ENCODE measurements at places on chromosomes 2 and 18.
A peak's percentile ranks its signal among the peaks of the same experiment; 100 is the strongest.

GRCh38 chr18:63907664-63908063 lies at the start of gene SERPINB10:
Gene SERPINB10 (plus strand): TSS chr18:63907958. CDS start chr18:63915511, 7,553 bp downstream.
- no peak for DNase-seq

DNA sequence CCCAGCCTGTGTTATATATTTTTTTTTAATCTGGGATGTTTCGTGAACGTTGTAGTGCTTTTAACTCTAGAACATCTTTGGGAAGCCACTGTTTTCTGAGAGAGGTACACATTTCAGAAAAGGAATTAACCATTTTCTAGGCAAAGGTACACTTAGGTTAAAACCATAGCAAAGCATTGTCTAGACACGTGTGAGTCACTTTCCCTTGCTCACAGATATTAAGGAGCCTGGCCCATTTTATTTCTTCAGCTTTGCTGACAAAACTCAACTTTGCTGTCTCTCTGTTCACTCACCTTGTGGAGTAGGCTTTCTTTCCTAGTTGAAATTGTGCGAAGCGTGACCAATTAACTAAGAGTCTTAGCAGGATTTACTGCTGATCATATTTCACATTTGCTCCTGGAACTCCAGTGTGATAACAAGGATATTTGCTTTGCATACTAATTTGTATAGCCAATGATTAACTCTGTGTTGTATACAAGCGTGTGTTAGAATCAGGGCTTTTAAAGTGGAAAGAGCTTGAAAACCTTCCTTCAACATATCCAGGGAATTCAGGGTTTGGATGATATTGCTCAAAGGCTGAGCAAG lies 215.0 kb upstream of the AGAP1 start:
- no peak for DNase-seq

- no peak for DNase-seq
Observed at GRCh38 chr2:141499123-141499522, 631.7 kb downstream of the LRP1B start.

GRCh38 chr2:66443186-66443978 lies 8.5 kb downstream of the MEIS1 start:
- no peak for DNase-seq

DNA sequence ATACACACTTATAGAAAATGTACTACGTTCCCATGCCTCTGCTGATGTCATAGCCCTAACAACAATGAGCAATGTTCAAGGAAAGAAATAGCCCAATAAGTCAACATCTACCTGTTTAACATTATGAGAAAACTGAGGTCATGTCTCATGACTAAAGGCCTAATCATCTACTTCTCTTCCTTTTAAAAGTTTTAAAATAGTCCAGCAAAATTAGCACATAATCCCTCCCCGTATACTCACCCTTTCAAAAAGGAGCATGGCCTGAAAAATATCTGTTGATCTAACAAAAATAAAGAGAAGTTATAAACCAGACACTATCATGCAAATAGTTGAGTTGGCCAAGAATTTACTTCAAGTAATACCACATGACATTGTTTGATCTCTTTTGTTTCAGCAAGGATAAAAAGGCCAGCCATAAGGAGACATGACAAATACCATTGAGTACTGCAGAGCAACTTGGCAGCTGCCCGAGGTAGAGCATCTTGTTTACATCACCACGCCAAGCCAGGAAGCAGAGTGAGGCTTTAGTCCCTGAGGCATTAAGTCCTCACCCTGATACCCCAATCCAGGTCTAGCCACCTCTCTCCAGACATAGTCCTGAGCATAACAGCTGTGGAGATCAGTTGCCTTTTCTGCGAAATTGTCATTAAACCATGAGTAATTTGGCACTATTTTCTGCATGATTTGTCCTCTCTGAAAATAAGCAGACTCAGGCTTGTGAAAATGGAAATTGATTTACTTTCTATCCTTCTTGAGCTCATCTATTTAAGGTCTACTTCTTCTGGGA lies 137.4 kb upstream of the ETAA1 start:
- no peak for DNase-seq

DNA sequence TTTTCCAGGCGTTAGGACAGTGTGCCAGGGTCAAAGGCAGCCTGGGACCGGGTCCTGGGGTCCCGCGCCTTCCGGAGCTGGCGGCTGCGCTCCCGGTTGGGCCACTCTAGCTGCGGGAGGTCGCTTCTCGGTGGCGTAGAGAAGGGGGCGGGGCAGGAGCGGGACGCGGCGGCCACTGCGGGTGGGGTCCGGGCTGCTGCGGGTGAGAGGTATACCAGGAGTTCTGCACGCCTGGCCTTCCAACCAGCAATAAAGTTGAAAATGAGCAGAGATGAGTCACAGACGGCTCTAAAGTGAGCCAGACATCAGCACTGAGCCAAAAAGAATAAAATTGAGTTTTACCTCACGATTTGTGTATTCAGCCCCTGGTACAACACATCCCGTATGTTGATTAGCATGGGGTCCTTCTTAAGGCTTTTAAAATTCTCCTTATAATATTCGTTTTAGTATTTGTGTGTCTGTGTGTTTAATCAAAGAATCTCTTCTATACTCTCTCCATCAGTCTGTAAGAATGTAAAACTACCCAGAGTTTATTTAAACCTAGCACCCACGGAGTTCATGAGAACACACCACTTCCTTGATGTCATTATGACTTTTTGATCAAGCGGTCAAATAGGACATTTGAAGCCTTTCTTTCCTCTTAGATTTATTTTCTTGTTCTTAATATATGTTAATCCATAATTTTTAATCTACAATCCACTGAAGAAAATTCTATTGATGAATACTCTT lies at the start of gene C1GALT1C1L:
Gene C1GALT1C1L (minus strand): TSS at position 108 of the 729 bp plus-strand sequence. CDS start 107 bp downstream, at position 1.
- peak; percentile 53 for DNase-seq

DNA sequence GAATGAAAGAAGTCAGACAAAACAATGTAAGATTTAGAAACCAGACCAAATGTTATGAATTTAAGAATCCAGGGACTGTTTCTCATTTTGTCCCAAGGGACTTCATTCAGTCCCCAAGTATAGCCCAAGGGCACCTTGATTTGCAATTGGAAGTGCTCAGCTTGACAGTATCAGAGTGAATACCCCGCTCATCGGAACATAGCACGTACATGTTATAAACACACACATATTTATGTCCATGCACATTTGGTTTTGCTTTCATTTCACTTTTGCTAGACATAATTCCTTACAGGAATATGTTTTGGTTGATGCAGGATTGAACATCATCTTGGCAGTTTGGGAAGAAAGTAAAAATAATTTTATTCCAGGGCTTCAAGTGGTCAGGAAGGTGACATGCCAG lies 100.2 kb downstream of the PID1 start:
- DNase-seq = no peak

DNA sequence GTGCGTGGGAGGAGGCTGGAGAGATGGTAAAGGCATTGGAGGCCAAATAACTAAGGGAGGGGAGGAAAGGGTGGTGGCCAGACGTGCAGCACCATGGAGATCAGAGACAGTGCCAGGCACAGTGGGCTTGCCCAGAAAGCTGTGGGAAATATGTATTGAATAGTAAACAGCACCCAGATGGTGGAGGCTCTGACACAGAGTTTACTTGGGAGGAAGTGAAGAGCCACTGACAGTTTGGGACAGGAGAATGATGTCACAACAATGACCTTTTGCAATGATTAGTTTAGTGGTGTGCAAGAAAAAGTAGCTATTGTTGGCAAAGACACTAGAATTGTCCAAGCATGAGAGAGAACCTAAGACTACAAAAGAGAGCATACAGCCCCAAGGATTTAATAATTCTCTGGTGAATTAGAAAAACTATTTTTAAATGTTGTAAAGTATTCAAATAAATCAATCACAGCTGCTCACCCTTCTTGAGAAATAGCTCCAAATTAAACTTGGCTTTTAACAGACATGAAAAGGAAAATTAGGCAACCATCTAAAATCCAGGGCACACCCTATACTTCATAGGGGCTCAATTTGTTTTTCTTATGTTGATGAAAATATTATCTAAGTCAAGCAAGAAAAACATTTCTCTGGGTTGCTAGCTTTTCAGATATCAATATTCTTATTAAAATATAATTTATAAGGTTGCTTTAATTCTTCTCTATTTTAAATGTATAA lies 458.7 kb upstream of the HNRNPA3 start:
- DNase-seq = no peak

GRCh38 chr18:74896390-74896991 lies 298.8 kb downstream of the ZNF407 start:
- DNase-seq = peak; percentile 11

DNA sequence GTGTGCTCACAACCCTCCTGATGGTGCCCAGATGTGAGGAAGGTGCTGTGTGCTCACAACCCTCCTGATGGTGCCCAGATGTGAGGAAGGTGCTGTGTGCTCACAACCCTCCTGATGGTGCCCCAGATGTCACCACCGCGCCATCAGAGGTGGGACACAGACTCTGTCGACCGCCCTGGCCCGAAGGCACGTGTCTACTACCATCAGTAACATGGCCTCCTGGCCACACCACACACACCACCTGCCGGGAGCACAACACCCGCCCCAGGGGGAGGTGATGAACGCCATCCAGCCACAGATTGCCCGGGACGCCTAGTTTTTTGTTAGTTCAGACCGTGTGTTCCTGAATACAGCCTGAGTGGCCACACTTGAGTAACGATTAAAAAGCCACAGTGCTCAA lies 24.5 kb downstream of the HDAC4 start:
- no peak for DNase-seq

- DNase-seq = no peak
Observed at GRCh38 chr2:47636176-47636575, 146.8 kb upstream of the MSH6 start.

DNA sequence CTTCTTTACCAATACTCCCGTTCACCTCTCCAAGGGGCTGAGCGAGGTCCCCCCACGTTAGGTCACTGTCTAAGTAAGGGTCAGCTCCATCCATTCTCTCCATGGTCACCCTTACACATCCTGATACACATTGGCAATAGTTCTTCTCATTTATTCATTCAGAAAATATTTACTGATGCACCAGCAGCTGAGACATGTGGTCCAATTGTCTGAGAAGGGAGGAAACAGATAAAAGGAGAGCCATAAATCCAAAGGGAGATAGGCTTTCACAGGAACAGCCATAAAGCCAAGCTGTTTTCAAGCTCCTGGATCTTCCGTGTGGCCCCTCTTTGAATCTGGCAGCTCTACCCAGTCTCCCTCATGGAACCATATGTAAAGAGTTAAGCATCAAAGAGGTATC lies 121.2 kb downstream of the TXNL1 start:
- no peak for DNase-seq

DNA sequence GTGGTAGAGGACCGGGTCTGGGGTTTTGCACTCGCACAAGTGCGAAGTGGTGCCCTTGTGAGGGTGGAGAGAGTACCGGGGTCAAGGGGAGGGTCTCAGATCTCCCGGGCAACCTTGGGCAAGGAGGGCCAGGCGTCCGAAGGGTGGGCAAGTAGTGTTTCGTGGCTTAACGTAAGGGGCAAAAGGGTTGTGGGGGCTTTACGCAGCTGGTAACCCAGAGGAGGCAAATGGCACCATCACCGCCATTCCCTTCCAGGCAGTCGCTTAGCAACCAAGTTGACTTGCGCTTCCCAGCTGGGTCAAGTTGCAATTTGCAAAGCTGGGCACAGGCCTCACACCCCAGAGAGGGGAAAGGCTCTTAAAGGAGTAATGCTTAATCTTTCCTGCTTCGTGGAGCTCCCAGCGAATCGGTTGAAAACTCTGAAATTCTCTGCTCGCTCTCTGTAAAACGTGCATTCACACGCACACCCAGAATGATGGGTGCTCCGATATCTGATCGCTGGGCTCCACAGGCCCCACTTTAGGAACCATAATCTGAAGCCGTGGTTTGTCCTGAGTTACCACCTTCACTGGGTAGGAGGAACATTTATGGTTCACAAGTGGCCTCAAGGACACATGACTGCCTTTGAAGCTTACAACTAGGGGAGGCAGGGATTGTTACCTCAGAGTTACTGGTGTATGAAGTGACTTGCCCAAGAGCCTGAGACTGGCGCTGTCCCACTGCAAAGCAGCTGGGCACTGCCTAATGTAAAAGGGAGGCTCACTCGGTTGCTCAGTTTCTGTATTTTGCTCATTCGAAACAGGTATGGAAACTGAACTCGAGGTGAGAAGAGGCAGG lies 127.9 kb downstream of the UXS1 start:
- DNase-seq = no peak

- no peak for DNase-seq
Observed at GRCh38 chr2:9266711-9267110, 60.1 kb downstream of the ASAP2 start.

GRCh38 chr2:168798076-168798887 lies 4.2 kb upstream of the NOSTRIN start:
- DNase-seq = no peak

DNA sequence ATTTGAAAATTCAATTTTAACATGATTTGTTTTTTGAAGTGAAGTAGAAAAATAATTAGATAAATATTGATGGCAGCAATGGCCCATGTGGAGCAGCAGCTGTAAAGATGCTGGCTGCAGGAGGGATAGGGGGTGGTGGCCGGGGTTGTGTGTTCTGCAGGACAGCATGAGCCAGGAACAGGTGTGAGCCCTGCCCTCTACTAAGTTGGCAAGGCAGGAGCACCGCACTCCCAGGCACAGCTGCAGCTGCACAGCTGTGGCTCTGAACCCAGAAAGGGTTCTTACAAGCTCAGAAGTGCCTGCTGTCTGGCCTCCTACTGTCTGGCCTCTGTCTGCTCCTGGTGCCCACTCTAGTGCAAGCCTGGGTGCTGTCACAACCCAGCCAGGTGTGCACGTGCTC lies 10.0 kb upstream of the DUSP19 start:
- no peak for DNase-seq

DNA sequence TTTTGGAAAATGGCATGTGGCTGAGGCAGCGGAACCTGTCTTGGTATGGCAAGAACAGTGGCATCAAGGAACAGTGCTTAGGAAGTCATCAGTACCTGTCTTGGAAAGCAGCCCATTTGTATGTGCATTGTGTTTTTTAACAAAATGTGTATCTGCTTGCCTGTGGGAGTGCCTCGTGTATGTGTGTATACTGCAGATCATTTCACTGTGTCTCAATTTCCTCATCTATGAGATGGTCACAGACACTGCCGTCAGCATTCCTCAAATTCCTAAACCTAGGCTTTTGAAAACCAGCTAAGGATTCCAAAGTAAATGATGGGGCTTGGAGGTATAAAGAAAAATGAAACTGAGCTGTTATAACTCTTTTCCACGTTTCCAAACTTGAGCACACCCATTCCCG lies 441.3 kb downstream of the RND3 start:
- no peak for DNase-seq

GRCh38 chr2:191516260-191516659 lies 161.7 kb upstream of the NABP1 start:
- DNase-seq = no peak

Data from activated naive CD8-positive, alpha-beta T cell treated with anti-CD3 and anti-CD28 coated beads for 36 hours (primary cell).